Keratinocyte (primary cell): ENCODE measurements at places on chromosomes 7 and 10. TPM values are rescaled to one million over a fixed set of nuclear protein-coding genes. Genes with fewer than 3 reads are reported as not detected.

Gene WAPL
- 15.8 to 26.2 TPM (median 18.9 TPM) in 3 replicates for polyA plus RNA-seq

DNA sequence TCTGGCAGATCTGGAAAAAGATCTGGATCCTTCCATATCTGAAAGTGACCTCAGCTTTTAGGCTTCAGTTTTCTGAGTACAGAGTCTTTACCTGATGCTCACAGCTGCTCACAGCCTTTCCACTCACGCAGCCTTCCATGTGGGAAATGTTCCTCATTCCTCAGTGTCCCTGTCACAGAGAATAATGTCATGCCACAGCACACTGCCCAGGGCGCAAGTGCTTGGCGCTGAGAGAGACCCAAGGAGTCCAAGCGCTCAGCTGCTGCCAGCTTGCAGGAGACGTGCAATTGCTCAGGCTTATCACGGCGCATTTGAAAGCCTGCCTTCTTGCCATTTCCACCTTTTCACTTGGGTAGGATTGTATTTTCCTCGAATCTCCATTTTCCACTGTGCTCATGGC, 271.9 kb upstream of the MKI67 start:
- no peak overlapping the region for H3K27ac ChIP-seq
- H3K36me3 ChIP-seq, result no peaks in the 10 kb centered on the region
- DNase-seq, result no peak
- no peak overlapping the region for H3K4me3 ChIP-seq
- no peaks in the 10 kb centered on the region for H3K27me3 ChIP-seq

GRCh38 chr7:29177963-29178600, 16.5 kb upstream of the CHN2 start:
- no peak overlapping the region for H3K27ac ChIP-seq
- H3K4me3 ChIP-seq, result no peak overlapping the region
- peaks cover 8% of the 10 kb centered on the region for H3K4me1 ChIP-seq
- DNase-seq, result no peak
- H3K27me3 ChIP-seq, result no peaks in the 10 kb centered on the region
- no peaks in the 10 kb centered on the region for H3K36me3 ChIP-seq

GRCh38 chr7:79281426-79281825, 172.0 kb downstream of the MAGI2 start:
- H3K27ac ChIP-seq, result no peak overlapping the region
- H3K4me1 ChIP-seq, result peaks cover 30% of the 10 kb centered on the region
- H3K4me3 ChIP-seq, result no peak overlapping the region
- no peak for DNase-seq
- H3K27me3 ChIP-seq, result no peaks in the 10 kb centered on the region
- no peaks in the 10 kb centered on the region for H3K36me3 ChIP-seq

DNA sequence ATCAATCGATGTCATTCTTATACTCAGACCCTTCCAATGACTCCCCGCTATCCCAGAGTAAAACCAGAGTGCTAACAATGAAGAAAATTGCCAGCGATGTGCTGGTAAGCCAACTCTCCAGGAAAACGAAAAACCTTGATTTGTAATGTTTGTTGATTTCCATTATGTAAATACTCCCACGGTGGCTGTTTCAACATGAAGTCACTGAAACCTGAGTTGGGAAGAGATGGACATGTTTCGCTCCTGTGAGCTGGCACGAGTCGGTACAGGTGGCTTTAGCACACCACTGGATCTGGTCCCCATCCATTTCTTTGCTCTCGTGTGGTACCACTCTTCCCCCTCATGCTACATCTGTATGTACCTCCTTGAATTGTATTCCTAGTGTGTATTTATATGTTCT, 52.9 kb downstream of the AP3M1 start:
- peaks cover 48% of the 10 kb centered on the region for H3K36me3 ChIP-seq
- no peaks in the 10 kb centered on the region for H3K27me3 ChIP-seq
- H3K4me3 ChIP-seq, result no peak overlapping the region
- no peak for DNase-seq
